ENCODE measurements at places on chromosomes 3 and 15. TPM values are rescaled to one million over a fixed set of nuclear protein-coding genes. Genes with fewer than 3 reads are reported as not detected.
A peak's percentile ranks its signal among the peaks of the same experiment; 100 is the strongest.

DNA sequence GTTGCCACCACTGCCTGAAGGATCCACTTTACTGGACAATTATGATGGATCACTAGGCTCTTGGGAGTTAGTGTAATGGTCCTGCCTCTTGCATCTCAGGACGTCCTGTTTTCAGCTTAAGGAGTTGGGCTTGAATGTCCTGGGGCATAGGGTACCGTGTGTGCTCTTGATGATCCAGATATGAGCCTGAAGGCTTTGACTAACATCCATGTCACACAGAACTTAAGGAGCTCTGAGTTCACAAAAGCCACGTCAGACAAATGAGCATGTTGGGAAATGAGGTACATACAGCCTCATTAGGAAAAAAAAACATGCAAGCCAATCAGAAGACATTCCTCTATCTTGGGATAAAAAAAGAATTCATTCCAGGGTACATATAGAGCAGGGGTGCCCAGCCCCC, 40.8 kb downstream of the CA12 start:
- DNase-seq: no peak

CACNA2D2 gene
- total RNA-seq: 0.89 TPM

- no peak for DNase-seq
Observed at GRCh38 chr3:102141928-102142239, 292.6 kb downstream of the NFKBIZ start.

CCDC13 gene
- not detected for total RNA-seq

DNA sequence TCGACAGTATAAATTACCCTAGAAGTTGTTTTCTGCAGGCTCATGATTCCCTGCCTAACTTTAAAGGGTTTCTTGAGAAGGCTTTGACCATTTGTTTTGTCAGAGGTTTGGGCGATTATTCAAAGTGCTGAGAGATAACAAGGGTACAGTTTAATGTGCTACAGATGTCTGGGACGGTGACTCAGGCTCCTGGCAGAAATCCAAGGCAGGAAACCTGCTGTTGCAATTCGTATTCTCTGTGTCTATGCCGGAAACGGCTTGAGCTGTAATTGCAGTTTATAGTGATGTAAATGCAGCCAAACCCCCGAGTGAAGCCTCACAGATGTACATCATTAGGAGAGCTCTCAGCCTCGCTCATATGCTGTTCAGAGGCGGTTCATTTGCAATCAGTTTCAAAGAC, 65.6 kb downstream of the SYNPR start:
- peak; percentile 79 for DNase-seq

SATB1 gene
- 305 TPM for total RNA-seq

OR5K2 gene
- not detected for total RNA-seq

- DNase-seq: no peak
Observed at GRCh38 chr3:169085827-169086226, 577.7 kb downstream of the MECOM start.

DNA sequence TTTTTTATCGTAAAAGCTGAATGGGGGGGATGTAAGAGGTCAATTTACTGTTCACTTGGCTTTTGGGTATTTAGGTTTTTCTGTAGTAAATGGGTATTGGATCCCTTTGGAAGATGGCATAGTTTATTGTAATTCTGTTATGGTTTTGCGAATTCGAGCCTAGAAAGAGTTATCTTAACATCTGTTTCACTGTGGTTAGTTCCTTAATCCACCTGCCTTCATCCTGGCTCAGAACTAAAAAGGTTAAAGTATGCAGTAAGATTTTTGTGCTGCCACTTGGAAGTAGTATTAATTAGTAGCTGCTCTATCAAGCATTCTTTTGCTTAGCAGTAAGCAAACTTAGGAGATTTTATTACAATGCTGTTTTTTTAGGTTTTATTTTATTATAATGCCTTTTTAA, 62.4 kb downstream of the ARIH1 start:
- DNase-seq: no peak

All from activated naive CD4-positive, alpha-beta T cell treated with anti-CD3 and anti-CD28 coated beads for 36 hours (primary cell).